ENCODE measurements at places on chromosomes 1 and 21.

DNA sequence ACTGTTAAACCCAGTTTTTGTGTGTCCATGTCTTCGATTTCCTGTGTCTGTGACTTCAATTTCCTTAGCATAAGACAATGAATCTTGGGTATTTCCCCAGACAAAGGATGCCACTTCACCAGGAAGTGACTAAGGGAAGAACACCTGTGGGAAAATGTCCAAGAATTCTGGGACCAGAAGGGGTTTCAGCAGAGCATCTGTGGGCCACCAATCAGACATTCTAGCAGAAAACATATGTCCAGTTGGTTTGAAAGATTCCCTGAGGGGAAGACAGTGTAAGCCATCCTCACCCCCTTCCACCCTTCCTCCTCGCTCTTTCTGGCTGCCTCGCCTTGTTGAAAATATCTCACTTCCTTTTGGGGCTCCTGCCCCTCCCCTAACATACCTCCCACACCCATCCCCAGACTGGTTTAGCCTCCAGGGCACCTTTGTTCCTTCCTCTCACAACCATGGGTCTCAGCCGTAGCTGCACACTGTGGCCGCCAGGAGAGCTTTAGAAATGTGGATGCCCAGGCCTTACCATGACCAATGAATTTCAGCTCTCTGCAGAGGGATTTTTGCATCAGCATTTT is 25.5 kb upstream of the IFNAR1 start:
- DNase-seq, result no peak

DNA sequence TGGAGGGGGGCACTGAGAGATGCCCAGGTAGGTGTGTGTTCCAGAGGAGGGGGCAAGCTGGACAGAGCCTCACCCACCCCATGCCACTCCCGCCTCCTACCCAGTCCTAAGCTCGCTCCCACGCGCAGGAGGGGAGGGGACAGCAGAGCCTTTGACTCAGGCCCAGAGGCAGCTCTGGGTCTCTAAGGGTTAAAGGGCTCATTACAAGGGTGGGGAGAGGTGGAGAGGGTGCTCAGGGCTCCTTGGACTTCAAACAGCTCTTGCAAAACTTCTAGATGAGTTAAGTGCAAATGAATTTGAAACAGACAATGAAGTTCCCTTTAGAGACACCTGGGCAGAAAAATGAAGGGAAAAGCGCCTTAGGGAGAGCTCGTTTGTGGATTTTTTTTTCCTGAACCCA is 104.2 kb upstream of the CASZ1 start:
- peak; percentile 28 for DNase-seq

DNA sequence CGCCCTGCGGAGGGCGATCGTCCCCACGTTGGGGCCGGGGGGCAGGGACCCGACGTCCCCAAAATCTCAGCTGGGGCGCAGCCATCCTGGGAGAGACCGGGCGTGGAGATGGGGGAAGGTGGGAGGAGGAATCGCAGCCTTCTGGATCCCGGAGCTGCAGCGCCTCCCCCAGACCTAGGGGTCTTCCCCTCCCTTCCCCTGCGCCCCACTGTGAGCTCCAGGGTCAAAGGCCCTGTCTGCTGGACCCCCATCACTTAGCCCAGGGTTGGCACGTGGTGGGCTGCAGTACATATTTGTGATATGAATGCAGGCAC is 90.2 kb upstream of the VAMP3 start:
- no peak for DNase-seq

GRCh38 chr1:175090780-175091179 is 23.1 kb downstream of the TNN start:
- DNase-seq, result no peak
